ENCODE measurements at places on chromosomes 1 and 21.
A peak's percentile ranks its signal among the peaks of the same experiment; 100 is the strongest.

GRCh38 chr1:183586926-183587325, 3.3 kb downstream of the NCF2 start:
- no peak for DNase-seq

DNA sequence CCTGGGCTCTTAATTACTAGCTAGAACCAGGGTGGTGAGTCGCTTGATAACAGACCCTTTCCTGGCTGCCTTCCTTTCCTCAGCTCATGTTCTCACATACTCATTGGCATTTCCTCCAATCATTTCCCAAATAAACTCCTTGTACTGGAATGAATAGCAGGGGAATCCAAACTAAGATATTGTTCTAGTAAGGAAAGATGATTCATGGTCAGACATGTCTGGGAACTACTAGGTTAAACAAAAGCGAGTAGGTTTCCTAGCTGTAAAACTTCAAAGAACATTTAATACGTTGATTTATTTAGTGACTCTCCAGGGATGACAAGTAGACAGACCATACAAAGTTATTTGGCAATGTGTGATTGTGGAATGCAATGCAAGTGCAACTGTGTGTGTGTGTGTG, 121.2 kb upstream of the KCNJ6 start:
- no peak for DNase-seq

GRCh38 chr1:8563944-8564537, 246.1 kb downstream of the SLC45A1 start:
- DNase-seq, result no peak

- no peak for DNase-seq
These were observed 7.5 kb upstream of the DAB1 start for GRCh38 chr1:57431400-57431799.

GRCh38 chr21:21813289-21813688, 815.1 kb downstream of the NCAM2 start:
- no peak for DNase-seq

DNA sequence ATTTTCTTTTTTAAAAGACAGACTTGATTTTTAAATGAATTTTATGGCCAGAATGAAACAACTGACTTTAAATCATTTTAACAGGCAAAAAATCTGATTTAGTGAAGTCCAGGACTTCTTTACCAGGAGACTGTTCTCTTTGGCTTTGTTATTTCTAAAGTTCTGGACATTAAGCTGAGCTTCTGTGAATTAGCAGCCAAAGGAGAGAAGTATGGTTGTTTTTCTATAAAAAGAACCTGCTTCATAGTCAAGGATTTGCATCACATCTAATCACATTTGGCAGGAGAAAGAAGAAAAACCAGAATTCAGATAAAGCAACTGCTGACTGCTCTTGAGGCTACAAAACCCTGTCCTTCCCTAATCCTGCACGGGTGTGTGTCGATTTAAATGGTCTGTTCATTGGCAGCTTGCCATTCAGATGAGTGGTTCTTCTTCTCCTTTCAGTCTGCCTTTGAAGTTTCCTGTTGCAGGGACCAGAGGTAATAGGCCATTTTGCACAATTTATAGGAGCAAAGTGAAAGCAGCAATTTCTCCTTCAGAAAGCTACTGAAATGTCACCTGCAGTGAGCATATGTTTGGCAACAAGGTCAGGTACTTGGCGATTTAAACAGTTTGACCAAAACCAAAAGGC, 215.4 kb downstream of the OLFM3 start:
- no peak for DNase-seq

DNA sequence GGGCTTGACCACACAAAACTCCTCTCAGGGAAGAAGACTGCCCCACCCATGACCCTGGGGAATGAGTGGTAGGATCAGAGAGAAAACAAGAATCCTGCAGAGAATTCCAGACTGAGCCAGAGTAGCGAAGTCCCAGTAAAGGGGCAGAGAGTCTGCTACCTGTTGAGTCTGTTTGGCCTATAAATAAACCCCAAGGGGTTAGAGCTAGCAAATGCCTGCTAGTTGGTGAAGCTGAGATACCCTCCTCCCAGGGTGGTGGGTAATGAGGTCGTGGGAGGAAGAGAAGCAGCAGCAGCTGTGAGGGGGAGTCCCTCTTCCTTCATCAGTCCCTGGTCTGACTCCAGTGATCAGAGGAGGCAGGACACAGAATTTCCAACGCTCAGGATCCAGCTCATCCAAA, 2.5 kb downstream of the TRAF3IP3 start:
- DNase-seq, result no peak

DNA sequence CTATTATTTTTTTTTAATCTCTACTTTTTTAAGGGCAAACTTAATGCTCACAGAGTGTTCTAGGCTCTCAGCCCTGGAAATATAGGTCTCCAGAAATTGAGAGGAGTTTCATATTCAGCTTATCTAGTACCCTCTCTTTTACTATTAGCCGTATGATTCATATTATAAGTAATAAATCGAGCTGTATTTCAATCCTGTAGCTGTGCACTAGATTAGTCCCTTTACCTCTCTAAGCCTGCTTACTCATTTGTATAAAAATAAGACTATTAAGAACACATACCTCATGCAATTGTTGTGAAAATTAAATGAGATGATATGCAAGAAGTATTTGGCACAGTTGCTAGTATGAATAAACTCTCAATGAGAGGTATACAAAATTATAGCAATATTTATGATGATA, 128.2 kb upstream of the HOOK1 start:
- DNase-seq, result no peak

GRCh38 chr1:22575532-22576149, 12.4 kb downstream of the EPHA8 start:
- no peak for DNase-seq

DNA sequence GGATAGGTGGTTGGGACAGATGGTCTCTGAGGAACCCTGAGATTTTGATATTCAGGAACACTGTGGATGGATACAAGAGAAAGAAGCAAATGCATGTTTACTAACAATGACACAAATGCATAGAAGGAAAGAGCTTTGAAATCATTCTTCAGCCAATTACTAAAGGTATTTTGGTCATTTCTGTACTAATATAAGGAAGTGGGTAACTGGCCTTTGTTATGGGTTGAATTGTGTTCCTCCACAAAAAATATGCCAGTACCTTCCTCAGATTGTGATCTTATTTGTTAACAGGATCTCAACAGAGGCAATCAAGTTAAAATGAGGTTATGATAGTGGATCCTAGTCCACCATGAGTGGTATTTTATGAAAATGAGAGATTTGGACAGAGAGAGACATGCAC, 68.7 kb upstream of the KCNA3 start:
- no peak for DNase-seq

DNA sequence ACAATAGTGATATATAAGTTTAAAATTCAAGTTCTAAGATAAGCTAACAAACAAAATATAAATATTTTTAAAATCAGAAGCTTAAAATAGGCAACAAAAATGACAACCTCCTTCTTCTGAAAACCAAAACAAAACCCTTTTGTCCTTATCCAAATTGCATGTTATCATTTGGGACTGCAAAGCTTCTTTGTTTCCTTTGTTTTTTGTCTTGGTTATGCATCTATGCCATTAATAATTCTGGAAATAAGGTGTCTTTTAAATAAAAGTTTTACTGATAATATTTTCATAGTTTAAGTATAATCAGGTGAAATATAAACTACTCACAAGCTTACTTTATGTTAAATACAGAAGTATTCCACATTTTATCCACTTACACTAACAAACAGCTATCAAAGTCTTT, 20.5 kb downstream of the ADSS2 start:
- no peak for DNase-seq

DNA sequence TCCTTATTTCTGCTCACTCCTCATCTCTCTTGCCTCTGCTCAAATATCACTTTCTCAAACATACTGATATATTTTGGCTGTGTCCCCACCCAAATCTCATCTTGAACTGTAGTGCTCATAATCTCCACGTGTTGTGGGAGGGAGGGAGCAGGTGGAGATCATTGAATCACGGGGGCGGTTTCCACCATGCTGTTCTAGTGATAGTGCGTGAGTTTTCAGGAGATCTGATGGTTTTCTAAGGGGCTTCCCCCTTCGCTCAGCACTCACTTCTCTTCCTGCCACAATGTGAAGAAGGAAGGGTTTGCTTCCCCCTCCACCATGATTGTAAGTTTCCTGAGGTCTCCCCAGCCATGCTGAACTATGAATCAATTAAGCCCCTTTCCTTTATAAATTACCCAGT, 26.6 kb downstream of the ZBTB8OS start:
- DNase-seq, result no peak

- DNase-seq, result no peak
These were observed 61.8 kb upstream of the PLD5 start for GRCh38 chr1:242586360-242586680.

- no peak for DNase-seq
These were observed 152.2 kb downstream of the NFIA start for GRCh38 chr1:61234587-61234919.

GRCh38 chr1:183600136-183600535, 9.9 kb upstream of the NCF2 start:
- peak; percentile 67 for DNase-seq

DNA sequence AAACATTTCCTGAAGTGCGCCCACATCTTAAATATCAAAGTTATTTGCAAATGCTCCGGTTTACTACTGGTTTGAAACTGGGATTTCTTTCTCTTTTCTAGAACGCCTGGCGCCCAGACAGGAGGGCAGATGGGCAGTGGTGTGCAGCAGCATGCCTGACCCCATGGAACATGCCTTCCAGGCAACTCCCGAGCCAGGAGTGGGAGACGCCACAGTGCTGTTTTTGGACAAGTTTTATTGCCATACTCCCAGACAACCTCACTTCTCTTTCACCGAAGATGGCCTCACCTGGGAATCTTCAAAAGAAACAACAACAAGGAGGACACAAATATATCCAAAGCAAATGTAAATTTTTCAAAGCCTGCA, 21.5 kb downstream of the UBE2G2 start:
- DNase-seq, result no peak

Measured in GM04504 (cell line).